ENCODE measurements at places on chromosomes 3 and 15.

DNA sequence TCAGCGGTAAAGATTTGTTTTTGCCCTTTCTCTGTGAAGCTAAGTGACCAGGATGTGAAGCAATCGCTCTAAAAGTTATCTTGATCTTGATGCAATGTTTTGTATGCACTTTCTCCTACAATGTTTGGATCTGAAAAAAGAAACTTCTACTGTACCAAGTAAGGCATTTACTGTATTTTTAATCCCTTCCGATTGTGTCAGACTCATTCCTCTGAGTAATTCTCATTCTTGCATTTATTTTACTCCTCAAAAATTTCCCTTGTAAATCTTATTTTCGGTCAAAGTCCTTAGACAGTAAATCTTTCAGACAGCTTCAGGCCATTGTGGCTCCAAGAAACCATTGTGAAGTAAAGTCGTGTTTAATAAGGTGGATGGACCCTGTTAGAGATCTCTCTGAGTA lies 141.9 kb downstream of the TP63 start:
- no peak for DNase-seq

DNA sequence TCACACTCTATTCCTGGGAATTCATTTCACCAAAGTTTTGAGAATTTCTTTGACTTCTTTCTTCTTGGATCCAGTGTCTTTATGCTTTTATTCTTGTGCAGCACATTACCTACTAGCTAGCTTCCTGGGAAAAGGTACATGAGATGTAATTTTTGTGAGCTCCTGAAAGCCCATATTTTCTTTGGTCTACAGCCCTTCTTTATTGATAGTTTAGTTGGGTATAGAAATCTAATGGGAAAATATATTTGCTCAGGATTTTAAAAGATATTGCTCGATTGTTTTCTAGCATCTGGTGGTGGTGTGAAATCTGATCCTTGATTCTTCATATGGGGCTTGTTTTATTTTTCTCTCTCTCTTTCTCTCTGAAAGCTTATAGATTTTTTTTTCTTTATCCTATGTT lies 45.8 kb downstream of the FOXB1 start:
- DNase-seq = no peak

GRCh38 chr3:54999811-55000210 lies 72.0 kb upstream of the LRTM1 start:
- DNase-seq = no peak

- DNase-seq = no peak
Observed at GRCh38 chr3:178480795-178481194, 55.4 kb upstream of the KCNMB2 start.

DNA sequence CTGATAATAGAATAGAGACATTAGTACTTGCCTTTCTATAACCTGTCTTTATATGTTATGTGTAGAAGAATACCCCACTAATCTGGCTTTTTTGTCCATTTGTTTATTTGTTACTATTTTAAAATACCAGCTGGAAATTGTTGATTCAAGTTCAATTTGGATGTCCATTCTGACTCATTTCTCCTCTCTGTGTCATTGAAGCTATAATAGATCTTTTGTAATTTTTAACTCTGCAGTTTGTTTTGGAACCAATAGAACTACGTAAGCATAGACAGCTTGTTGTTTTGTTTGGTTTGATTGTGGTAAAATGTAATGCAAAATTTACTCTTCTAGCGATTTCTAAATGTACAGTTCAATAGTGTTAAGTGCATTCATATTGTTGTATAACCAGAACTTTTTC lies 390.4 kb downstream of the ZIC1 start:
- DNase-seq = no peak

DNA sequence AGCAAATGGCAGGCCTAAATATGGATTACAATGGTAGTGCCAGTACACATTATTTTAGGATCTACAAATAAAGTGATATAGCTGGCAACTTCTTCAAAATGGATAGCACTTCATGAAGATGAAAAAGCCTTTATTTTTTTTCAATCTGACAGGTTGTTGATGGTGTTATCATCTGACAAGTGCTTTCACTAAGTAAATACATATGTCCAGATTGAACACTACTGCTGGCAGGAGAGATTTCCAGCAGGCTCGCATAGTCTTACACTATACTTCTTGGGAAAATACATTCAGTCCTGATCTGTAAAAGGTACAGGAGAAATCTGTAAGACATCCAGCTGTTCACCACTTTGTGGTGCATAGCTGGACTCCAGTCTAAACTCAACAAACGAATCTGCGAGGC lies 50.9 kb upstream of the ALCAM start:
- no peak for DNase-seq

DNA sequence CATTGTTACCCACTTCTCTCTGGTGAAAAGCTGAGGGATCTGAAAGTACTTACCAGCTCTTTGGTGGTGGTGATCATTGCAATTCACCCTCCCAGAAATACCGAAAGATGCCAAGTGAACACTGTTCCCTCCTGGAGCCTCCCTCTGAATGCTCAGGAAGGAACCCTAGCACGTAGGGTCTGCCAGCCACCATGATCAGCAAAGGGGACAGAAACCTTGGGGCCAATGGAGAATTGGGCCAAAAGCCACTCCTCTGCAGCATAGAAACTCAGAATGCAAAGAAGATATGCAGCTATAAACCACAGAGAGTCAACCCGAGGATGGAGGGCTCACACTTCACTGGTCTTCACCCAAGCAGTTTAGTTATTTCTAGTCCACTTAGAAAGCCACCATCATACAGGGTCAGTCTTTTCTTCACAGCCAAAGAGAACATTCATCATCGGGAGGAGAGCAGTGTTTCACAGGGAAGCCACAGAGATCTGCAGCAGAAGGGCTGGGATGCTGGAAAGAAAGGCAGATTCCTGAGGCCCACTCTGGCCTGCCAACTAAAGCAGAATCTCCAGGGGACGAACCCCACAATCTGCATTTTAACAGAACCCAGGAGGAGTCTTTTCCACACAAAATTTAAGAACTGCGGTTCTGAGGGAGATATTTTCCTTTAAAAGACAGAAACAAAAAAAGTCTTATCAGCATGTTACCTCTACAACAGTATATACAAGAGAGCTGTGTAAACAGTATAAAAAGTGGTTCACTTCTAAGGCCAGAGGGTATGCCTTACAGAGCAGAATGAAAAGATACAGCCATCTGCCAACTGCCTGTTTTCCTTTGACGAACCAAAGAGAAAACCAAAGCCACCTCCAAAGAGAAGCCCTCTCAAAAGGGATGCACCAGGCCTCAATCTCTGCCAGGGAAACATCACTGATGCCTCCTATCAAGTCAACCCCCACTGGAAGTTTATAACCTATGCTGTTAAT lies 11.3 kb downstream of the TBC1D2B start:
- DNase-seq = no peak

DNA sequence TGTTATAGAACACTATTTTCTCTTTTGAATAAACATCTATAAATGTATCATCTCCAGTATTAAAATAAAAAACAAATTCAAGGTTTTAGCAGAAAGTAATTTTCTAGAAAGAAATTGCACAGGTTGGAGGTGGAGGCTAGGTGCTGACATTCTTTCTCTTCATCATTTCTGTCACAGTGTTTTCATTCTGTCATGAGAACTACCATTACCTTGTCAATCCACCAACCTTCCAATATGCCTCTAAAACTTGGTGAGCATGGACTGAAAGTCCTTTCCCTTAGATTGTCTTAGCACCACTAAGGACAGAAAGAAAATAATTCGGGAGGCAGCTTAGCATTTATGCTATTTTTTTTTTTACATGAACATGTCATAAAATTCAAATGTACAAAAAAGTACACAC lies 596.2 kb upstream of the DPPA4 start:
- DNase-seq = no peak

GRCh38 chr15:33735637-33736247 lies 232.6 kb upstream of the CHRM5 start:
- DNase-seq = peak; percentile 50

DNA sequence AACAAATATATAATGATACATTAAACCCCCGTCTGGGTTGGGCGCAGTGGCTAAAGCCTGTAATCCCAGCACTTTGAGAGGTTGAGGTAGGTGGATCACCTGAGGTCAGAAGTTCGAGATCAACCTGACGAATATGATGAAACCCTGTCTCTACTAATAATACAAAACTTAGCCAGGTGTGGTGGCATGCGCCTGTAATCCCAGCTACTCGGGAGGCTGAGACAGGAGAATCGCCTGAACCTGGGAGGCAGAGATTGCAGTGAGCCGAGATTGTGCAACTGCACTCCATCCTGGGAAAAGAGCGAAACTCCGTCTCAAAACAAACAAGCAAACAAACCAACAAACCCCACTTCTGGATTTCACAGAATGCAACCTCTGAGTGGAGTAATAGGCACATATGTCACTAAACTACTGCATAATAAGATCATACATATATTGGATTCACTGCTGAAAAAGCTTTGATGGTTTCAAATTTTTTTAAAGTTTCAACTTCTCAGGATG lies 718.2 kb downstream of the SI start:
- DNase-seq = no peak

GRCh38 chr15:58161436-58161930 lies 23.3 kb downstream of the AQP9 start:
- DNase-seq = no peak

DNA sequence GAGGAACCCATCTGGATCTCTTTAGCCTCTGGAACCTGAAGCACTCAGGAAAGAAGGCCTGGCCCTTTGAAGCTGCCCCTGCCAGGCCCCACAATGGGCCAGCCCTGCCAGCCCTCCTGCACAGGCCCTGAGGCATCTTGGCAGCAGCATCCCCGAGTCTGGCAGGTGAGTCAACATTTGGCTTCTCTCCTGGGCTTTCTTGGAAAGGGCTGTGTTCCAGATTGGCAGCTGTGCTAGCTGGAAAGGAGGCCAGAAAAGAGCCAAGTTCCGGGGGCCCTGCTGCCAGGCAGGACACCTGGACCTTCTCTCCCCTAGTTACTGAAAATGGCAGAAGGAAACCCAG lies 187.2 kb downstream of the SHQ1 start:
- DNase-seq = peak; percentile 92

DNA sequence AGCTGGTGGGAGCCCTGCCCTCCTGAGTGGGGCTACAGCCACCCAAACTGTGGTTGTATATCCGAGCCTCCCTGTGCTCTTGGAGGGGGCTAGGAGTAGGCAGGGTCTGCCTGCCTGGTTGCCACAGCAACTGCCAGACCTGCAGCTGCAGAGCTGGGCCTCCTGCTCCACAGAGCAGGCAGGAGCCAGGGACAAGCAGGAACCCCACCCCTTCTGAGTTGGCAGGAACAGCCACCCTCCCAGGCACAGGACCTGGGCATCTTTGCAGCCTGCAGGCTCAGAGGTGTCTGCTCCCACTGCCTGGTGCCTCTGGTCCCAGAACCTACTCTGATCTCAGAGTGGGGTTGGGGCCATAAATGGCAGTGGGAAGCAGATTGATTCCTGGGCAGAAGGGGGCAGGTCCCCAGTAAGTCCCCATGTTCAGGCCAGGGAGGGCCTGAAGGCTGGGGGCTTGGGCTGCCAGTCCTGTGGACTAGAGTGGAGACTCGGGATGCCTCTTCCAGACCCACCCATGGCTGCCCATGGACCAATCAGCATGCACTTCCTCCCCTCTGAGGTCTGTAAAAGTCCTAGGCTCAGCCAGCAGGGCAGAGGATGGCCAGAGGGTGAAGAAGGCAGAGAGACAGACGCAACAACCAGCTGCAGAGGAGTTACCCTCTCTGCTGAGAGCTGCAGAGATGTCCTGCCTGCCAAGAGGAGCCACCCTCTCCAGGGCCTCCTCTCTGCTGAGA lies 10.3 kb upstream of the LRRC31 start:
- DNase-seq = no peak

- no peak for DNase-seq
Observed at GRCh38 chr3:187744169-187745151, 808 bp downstream of the BCL6 start.

DNA sequence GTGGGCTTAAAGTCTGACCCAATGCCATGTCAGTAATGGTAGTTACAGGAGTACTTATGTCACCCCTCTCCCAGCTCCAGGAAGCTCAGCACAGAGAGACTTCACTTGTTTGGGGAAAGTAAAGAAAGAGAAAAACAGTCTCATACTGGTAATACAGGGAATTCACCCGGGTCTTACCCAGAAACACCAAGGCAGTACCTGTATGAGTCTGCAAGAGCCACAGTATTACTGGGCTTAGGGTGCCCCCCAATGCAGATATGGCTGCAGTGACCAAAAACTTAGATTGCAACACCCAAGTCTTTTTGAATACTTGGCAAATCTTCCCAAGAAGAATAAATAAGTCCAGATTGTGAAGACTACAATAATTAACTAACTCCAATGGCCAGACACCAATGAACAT lies 622.1 kb downstream of the IGSF11 start:
- no peak for DNase-seq

GRCh38 chr3:79154865-79155264 lies 612.9 kb downstream of the ROBO1 start:
- DNase-seq = no peak

GRCh38 chr15:25694823-25695312 lies 168.3 kb downstream of the ATP10A start:
- DNase-seq = no peak

- DNase-seq = peak; percentile 47
Observed at GRCh38 chr3:113736548-113737089, 9.4 kb downstream of the NAA50 start.

- DNase-seq = peak; percentile 12
Observed at GRCh38 chr15:51846463-51847230, 17.2 kb downstream of the TMOD3 start.

DNA sequence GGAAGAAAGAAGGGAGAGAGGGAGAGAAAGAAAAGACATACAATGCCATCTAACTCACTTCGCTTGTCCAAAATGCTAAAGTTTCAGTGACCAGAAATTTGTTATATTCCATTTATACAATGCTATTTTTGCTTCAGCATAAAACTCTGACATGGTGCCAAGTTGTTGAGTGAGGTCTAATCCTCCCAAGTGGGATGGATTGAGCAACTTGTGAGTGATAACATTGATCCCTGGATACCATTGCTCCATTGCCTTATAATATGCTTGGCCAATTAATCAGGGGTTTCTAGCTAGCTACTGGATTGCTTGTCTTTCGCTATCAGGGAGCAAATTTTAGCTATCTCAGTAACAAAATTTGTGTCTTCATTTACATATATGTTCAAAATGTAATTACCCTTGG lies 615.6 kb upstream of the DPPA4 start:
- DNase-seq = no peak

Measured in urothelium cell line (cell line).